Hypothalamus (tissue), 51 donors: ENCODE measurements at places on chromosomes 13 and 19.

DNA sequence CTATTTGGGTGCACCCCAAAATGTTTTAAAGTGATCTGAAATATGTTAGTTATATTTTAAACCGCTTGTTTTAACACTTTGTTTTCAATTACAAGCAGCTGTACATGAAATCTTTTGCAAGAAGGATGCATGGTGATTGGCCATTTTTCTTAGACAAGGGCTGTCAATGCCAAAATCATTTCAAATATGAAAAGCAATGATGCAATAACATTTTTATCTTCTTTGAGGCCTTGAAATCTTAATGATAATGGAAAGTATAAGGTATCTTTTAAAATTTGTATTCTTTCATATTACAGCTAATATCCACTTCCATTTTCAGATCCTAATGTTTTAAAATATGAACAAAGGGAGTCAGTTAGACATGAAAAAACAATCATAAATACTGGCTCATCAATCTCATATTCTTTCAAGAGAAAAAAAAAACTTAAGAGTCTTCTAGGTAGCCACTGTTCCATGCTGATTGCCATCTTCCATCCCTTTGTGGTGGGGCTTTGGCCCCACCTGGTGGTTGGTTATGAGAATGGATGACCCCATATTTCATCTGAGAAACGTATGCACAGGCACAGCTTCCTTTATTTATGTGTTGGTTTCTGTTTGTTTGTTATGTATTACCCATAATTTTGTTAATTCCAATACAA, 330.3 kb upstream of the MIR17HG start:
- peak; percentile 6 for DNase-seq

GRCh38 chr13:114309086-114309485, 5.2 kb upstream of the CHAMP1 start:
- no peak for DNase-seq

- DNase-seq = no peak
These were observed 50.8 kb upstream of the PCDH8 start for GRCh38 chr13:52899206-52899605.

DNA sequence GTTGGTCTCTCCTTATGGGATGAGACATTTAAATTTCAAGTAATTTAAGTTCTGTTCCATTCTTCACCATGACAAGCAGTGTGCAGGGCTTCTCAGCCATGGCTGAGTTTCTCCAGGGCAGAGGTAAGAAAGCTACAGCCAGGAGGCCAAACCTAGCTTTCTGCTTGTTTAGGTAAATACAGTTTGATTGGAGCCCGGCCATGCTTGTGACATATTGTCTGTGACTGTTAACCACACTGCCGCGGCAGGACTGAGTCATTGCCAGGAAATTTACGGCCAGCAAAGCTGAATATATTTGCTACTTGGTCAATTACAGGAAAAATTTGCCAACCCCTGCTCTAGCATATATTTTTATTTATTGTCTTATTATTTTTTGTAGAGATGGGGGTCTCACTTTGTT, 10.7 kb downstream of the NLRP8 start:
- DNase-seq = no peak

- DNase-seq = no peak
These were observed 7.0 kb downstream of the DPF1 start for GRCh38 chr19:38216785-38217641.

- DNase-seq = no peak
These were observed 124.9 kb downstream of the KCNRG start for GRCh38 chr13:50140153-50140552.

- no peak for DNase-seq
These were observed 17.8 kb downstream of the POU2F2 start for GRCh38 chr19:42114412-42114811.

DNA sequence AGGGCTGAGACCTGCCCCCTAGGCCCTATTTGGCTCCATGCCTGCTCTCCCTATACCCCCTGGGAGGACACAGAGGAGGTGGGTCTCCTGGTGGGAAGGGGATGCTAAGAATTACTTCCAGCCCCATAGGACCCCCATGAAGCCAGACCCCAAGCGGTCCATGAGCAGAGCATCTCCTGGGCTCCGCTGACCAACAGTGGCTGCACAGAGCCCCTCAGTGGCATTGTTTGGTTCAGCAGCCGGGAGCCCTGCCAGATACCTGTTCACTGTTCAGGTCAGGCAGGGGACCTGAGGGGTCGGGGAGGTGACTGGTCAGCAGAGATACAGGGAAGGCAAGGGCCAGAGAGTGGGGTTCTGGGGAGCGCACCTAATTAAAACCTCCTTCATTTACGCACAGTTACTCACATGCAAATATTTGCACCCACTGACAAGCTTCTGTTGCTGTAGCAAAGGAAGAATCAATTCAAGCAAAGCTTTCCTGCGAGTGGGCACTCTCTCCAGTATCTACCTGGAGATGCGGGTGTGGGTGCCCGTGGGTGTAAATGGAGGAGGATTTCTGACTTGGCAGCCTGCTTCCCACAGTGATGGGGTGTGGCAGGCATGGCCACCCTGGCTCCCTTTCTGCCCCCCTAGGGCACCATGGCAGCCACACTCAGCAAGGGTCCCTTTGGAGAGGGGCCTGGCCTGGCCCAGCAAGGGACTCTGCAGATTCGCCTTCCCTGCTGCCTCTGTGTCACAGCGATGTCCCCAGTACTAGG, 83.5 kb downstream of the CHST8 start:
- no peak for DNase-seq

DNA sequence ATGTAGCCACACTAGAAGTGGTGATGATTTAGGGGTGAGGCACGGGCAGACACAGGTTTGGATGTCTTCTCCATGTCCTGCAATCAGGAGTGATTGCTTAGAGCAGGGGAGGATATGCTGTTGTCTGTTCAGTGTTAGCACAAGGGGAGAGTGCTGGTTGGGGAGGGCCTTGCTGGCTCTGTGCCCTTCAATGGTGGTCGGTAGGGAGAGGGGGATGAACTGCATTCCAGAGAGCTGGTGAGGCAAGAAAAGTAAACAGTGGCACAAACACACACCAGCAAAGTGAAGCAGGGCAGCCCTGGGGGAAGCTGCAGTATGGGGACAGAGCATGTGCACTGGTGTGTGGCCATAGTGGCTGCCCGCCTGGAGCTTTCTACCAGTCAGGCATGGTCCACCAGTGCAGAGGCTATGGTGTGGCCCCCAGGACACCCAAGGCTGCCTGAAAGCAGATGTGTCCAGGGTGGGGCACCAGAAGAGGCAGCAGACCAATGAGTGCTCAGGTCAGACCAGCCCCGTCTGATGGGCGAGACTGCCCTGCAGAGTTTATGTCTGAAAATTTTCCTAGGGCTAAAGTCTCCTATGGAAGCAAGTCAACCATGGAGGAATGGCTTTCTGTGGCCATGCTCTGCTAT, 1676.9 kb downstream of the PCDH9 start:
- no peak for DNase-seq

DNA sequence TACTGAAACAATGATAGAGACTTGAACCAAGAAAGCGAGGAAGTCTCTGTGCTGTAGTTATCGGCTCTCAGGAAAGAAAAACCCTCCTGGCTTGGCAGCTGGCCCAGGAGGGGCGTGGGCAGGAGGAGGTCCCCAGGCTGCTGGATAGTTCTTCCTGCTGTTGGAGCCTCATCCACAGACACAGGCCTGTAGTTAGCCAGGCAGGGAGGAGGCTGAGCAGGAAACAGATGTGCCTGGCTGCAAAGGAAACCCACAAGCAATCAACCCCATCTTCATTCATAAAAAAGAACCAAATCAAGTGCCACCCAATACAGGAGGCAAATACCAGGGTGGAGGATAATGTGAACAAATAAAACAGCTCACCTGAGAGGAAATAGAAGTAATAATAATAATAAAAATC, 86.2 kb downstream of the IRS2 start:
- no peak for DNase-seq

GRCh38 chr19:7904074-7905020, 670 bp downstream of the MAP2K7 start:
- DNase-seq = no peak

DNA sequence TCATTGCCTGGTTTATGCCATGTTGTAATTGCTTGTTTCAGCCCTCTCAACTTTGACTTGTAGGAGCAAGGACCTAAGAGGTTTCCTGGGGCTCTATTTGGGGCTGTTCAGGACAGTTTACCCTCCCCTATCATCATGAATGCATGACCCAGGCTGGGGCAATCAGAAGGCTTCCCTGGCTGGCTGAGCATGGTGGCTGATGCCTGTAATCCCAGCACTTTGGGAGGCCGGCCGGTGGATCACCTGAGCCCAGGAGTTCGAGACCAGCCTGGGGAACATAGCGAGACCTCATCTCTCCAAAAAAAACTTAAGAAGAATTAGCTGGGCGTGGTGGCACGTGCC, 6.1 kb upstream of the LSM4 start:
- no peak for DNase-seq

DNA sequence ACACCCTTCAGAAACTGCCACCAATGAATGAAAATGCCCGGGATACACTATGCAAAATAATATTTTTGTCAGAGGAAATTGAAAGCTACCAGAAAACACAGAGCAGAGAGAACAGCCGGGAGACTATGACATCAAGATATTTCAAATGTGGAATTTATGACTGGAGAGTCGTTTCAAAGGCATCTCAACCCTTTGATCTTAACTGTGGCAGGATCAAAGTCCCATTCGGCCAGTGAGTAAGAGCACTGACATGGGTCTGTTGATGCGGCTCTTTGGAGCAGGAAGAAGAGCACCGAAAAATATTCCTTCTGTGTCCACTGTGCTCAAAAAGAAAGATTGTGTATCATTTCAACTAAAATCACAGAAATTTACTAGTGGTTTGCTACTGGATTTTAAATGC, 201.9 kb downstream of the RFC3 start:
- no peak for DNase-seq

DNA sequence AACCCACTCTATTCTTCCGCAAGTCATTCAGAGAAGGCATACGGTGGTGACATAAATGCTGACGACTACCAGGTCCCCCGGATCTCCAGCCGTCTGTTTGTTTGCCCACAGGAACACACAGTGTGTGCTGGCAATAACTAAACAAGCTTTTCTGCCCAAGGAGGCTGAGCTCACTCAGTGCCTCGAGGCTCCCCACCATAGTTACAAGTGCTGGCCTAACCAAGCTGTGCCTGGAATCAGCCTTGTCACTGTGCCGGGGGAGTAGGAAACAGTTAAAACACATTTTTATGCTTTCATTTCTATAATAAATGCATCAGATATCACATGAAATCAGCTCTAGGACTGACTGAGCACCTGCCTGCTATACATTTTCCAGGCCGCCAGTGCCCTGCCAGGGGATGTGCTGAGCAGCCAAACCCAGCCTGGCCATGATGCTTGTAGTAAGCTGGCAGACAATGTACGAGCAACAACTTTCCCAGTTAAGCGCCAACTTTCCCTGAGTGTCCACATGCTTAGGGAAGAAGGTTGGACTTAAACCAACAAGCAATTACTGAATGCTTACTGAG, 28.1 kb downstream of the BRD4 start:
- no peak for DNase-seq

DNA sequence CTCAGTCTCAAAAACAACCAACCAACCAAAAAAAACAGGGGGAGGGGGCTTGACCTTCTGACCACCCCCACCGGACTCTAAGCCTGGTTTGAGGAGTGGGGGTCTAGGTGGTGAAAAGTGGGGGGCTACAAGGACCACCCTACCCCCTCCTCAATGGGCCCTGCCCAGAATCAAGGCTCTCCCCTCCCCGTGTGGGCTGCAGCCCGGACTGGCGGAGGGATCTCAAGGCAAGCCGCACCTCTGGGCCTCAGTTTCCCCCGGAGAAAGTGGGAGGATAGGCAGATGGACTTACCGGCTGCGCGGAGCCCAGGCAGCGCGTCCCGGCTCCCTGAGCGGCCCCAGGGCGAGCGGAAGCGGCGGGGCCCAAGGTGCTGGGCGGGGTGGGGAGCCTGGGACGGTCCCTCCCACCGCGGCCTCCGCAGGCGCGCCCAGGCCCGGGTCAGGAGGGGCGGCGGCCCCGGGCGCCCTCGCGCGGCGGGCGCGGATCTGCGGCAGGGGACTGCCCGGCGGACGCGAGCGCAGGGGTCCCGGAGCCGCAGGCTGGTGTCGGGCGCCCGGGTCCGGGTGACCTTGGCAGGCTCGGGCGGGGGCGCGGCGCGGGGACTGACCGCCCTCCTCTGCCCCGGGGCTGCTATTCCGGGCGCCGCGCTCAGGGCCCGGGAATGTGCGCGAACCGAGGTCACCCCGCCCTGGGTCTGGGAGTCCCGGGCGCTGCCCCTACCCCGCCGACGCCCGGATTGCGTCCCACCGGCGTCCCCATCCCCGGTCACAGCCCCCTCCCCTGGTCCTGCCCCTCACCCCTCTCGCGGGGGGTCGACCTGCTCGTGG, at the start of gene ADAMTSL5:
Gene ADAMTSL5, minus strand, starts transcription at position 349 of the 828 bp plus-strand sequence. CDS start 2,076 bp downstream, outside the sequence.
- DNase-seq = no peak
